Dorsolateral prefrontal cortex (tissue), 122 donors: ENCODE measurements at places on chromosomes 1 and 21.

- DNase-seq: no peak
These were observed 47.1 kb downstream of the KANK4 start for GRCh38 chr1:62271948-62272728.

- no peak for DNase-seq
These were observed 153.4 kb downstream of the TTLL7 start for GRCh38 chr1:83845437-83846071.

DNA sequence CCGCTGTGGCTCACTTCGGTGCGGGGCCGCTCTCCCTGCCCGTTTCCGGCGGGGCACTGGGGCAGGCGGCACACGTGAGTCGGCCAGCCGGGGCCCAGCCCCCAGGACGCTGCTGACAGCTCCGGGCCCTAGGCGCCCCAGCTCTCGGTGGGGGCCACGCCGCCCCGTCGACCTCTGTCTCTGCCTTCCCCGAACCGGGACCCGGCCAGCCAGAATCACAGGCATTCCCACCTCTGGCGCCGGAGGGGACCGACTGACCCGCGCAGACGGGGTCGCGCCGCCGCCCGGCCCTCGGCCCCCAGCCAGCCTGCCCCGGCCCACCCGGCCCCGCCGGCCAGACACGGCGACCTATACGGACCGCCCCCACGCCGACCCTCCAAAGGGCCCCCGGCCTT is 755 bp downstream of the SCMH1 start:
- peak; percentile 35 for DNase-seq

DNA sequence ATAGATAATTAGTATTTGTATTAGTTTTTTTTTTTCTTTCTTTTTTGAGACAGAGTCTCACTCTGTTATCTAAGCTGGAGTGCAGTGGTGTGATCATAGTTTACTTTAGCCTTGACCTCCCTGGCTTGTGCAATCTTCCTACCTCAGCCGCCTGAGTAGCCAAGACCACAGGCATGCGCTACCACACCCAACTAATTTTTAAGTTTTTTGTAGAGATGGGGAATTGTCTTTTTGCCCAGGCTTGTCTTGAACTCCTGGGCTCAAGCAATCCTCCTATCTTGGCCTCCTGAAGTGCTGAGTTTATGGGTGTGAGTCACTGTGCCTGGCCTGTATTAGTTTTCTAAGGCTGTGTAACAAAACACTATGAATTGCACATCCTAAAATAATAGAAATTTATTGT is 58.3 kb downstream of the MSH4 start:
- no peak for DNase-seq

GRCh38 chr1:62144238-62144831 is 50.3 kb upstream of the L1TD1 start:
- no peak for DNase-seq

DNA sequence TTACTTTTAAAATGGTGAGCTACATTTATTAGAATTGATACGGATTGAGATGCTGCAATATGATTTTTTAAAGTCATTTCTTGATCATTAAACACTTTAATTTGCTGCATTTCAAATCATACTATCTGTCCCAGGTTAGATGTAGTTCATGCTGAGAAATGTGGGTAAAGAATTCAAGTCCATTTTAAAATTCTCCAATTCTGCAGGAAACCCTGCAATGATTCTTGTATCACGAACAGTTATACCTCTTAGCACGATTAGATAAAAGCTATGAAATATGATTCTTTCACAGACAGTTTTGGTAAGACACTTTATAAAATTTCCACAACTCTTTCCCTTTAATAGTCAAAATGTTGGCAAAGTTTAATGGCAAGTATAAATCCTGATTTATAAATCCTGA is 693.4 kb downstream of the ADGRL2 start:
- DNase-seq: no peak

DNA sequence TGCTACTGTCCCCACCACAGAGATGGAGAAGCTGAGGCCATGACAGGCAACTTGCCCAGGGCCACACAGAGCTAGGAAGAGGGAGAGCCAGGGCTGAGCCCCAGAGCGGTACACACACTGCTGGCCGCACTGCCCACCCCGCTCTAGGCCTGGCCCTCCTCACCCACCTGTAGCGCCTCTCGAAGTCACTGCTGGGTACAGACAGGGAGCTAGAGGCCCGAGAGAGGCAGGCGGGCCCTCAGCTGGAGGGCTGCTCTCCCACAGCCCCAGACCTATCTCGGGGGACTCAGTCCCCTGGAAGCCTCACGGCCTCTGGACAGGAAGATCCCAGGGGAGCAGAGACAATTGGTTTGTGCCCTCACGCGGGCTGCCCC is 17.3 kb upstream of the PLEKHG5 start:
- DNase-seq: no peak

DNA sequence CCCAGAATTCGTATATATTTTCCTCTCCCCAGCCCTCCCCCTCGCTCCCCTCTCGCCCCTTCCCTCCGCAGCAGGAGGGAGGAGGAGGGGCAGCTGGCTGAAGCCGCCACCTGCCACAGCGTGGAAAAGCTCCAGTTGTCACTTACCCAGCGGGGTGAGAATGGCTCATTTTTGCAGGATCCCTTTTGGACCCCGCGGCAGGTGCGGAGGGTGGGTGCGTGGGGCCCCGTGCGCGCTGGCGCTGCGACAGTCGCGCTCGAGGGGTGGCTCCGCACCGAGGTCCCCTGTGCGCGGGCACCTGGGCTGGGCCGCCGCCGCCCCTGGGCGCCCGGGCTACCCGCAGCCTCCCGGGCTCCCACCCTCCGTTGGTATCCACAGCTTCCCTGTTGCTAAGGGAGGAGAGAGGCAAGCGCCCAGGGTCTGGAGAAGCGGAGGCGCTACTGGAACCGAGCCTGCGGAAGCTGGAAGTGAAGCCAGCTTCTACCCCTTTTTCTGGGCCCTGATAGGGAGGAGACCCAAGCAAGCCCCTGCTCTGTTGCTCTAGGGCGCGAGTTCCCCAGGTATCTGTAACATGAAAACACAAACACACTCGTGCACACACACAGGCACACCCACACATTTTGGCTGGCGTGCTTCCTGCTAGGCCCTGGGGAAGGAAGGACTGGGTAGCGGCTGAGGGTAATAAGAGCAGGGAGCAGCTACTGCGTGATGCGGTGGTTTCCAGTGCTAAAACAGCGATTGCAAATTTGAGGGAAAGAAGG is at the start of gene ERICH3:
Gene ERICH3, minus strand, starts transcription at position 442 of the 761 bp plus-strand sequence. Its CDS starts 273 bp downstream, at position 169.
- DNase-seq: peak; percentile 65

GRCh38 chr1:30186586-30186985 is 536.8 kb downstream of the MATN1 start:
- DNase-seq: no peak

DNA sequence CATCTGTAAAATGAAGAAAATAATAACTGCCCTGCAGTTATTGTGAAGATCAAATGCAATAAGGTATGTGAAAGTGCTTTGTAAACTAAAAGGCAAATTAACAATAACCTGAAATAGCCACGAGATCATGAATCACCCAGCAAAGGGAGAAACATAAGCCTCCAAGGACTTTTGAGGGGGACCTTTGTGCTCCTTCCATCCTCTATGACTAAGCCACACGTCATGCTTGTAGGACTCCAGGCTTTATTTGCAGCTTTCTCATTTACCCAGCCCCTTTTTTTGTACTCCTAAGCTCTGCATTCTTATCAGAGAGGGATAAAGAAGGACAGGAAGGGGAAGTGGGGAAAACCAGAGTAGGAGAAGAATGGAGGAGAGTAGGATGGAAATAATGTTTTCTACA is 115.1 kb downstream of the PROX1 start:
- no peak for DNase-seq

DNA sequence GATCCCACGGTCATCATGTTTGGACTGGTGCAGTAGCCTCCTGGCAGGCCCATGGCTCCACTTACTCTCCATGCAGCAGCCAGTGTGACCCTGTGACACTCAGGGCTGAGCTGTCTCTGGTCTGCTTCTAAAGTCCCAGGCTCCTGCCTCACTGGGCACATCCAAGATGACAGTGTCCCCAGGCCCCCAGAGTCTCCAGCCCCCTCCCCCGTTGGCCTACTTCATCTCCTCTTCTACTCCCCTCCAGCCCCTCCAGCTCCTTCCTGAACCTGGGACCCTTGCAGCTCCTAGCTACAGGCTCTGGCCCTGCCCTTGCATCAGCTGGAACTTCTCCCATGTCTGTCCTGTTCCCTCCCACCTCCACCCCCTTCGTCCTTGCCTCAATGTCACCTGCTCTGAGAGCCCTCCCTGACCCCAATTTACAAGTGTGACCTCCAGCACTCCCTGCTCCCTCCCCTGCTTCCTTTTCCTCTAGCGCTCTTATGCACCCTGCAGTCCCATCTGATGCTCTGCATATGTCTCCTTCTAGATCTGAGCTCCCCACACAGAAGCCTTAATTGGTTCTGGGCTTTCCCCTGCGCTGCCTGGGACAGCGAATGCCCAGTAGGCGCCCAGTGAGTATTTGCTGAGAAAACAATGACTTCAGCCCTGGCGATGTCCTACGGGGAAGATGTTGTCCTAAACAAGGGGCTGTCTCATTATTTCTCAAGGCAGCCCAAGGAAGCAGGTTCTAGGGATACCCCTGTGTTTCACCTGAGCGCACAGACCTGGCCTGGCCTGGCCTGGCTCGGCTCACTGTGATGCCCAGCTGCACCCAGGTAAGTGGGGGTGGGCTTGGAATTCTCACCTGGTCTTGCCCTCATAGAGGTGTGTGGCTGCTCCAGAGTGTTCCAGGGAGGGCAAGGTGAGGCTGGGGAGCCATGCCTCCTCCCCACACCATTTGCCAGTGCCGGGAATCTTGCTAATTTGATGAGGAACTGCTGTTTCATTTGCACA is 600.6 kb downstream of the PTPRU start:
- DNase-seq: no peak

DNA sequence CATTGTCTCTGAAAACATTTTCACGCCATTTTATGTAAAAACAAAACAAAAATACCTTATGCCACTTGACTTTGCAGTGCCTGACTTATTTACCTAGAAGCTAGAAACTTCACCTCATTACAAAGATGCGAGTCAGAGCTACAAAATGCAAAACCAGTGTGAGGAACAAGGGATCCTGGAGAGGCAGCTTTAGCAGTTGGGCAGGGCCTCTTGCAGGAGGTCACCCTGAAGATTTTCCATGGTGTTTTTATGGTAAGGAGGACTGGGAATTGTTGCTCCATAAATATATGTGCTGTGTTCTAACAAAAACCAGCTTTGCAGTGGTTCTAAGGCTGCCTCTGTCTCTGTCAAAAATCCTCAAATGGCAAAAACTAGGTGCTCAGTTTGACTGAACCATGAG is 36.4 kb upstream of the TARBP1 start:
- no peak for DNase-seq

DNA sequence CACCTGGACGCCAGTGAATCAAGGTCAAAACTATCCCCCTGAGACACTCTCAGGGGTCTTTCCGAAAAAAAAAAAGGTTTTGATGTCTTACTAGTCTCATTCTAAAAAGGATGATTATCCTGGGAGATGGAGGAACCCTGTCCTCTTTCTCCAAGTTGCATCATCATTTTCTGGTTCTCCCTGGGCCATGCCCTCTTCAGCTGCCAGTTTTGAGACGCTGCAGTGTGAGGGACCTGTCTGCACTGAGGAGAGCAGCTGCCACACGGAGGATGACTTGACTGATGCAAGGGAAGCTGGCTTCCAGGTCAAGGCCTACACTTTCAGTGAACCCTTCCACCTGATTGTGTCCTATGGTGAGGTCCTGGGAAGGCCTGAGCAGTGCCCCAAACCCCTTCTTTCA is 3.5 kb downstream of the FCRLA start:
- DNase-seq: no peak

GRCh38 chr1:203175827-203176241 is 208 bp upstream of the MYBPH start:
- DNase-seq: no peak
